Stimulated activated naive CD8-positive, alpha-beta T cell treated with anti-CD3 and anti-CD28 coated beads, Interleukin-15, amount 100 ng/mL, for 72 hours (primary cell): ENCODE measurements at places on chromosomes 11 and 22.

- no peak for DNase-seq
These were observed 397.6 kb downstream of the BUD13 start for GRCh38 chr11:116375221-116375620.

DNA sequence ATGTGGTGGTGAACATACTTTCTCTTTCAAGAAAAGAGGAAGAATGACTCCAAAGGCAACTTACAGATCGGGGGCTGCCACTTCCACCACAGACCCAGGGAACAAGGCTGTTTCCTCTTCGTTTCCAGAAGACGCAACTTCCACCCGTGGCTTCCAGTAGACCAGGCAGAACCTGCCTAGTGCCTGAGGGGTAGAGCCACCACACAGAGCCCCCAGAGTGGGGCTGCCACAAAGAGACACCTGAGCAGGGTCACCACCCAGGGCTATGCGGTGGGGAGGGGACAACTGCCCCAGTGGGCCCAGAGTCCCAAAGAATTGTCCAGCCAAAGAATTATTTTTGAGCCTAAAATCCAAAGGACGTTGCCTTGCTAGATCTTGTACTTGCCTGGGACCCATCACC, 16.7 kb upstream of the PHF21B start:
- no peak for DNase-seq

DNA sequence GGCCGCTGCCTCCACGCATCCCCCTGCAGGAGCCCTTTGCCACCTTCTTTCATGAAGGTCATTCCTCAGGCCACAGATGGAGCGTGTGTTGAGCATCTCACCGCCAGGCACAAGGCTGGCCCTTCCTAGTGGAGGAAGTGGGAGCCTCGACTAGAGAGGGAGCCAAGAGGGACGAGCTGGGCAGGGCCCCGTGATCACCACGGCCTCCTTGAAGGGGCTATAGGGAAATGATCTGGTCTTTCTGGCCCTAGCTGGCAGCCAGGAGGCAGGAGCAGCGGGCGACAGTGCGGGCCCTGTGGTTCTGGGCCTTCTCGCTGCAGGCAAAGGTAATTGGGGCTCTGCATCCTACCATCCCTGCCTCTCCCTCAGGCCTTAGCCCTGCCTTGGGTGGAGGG, 49.1 kb downstream of the PISD start:
- no peak for DNase-seq

DNA sequence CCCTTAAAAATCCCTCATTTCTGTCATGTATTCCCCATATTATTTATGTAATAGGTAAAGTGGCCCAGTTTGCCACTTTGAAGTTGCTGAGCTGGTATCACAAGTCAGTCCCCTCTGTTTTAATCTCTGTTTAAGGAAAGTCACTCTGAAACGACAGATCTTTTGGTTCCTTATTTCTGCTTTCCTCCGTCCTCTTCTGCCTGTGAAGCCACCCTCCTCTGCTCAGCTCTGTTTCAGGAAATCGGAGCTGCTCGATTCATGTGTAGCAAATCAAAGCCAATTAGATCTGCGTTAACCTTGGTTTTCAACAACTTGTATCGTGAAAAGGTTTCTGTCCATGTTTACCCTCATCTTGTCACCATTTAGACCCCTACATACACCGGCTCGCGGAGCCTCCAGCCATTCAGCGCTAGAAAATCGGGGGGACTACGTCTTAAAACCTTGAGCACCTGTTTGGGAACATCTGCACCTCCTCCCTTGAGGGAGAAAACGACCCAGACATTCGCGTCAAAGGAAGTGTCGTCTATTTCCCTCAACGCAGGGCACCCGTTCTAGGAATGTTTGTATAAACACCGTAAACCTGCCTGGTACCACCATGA, 576 bp upstream of the SC5D start:
- no peak for DNase-seq

- DNase-seq, result no peak
These were observed 55.1 kb downstream of the CYTH4 start for GRCh38 chr22:37337204-37337943.

DNA sequence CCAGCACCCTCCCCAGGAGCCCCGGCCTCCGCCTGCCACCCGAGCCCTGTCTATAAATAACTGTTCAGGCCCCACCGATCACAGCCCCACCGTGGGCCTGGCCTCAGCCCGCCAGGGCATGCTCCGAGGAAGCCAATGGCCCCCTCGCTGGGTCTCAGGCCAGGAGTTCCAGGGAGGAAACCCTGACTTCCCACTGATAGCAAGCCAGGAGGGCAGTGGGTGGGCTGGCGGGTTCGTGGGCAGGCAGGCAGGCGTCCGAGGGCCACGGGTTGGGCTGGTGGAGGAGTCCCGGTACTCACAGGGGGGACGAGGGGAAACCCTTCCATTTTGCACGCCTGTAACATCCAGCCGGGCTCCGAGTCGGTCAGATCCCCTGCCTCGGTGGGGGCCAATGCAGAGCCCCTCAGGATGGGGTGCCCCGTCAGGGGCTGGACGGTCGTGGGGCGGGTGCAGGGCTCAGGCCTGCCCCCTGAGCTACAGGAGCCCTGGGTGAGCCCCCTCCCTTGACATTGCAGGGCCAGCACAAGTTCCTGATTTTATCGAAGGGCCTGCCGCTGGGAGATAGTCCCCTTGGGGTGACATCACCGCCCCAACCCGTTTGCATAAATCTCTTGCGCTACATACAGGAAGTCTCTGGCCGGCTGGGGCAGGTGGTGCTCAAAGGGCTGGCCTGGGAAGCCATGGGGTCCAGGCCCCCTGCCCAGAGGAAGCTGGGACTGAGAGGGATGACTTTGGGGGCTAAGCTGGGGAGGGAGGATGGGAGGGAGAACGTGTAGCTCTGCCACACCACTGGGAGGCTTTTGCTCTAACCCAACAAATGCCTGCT, at the start of gene SPI1:
TSS of gene SPI1 (minus strand) at position 538 of the 826 bp plus-strand sequence. CDS start at position 344, 194 bp downstream.
- DNase-seq, result no peak

GRCh38 chr11:3610846-3611245, 30.9 kb downstream of the ART5 start:
- DNase-seq, result no peak

- DNase-seq, result no peak
These were observed 10.7 kb downstream of the PRG3 start for GRCh38 chr11:57370251-57370650.
